Inflammatory macrophage (primary cell): ENCODE measurements at places on chromosomes 5 and 9.
A peak's percentile ranks its signal among the peaks of the same experiment; 100 is the strongest.

DNA sequence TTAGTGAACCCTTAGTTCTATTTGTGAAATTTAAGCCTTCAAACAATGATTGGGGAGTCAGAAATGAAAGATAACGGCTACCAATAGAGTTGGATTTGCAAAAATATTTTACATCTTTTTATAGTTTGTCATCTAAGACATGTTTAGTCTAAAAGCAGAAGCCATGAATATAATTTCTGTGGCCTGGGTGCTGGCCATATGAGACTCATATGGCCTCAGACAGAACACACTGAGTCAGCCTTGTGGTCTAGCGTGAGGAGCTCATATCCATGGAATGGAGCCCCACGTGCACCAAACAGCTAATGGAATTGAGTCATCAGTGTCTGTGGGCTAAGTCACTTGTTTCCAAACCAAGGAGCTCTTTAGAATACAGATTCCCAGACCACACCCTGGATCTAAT, 240.7 kb upstream of the NREP start:
- DNase-seq = peak; percentile 87

DNA sequence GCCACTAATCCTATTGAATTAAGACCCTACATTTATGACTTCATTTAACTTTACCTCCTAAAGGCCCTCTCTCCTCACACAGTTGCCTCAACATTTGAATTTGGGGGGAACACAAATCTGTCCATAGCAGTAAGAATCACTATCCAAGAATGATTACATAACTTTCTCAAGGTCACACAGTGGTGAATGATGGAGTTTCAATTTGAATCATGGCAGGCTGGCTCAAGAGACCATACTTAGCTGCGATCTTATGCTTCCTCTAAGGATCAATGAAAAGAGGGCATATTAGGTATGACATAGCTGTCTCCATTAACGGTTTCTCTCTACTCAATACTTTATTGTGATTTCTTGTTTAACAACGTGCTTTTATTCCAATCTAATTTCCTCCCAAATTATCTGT, 44.1 kb upstream of the PDE4D start:
- DNase-seq = no peak

GRCh38 chr5:2721385-2722138, 29.9 kb downstream of the IRX2 start:
- DNase-seq = no peak

- no peak for DNase-seq
Measured at GRCh38 chr5:141084487-141084989, 9.9 kb upstream of the PCDHB2 start.

DNA sequence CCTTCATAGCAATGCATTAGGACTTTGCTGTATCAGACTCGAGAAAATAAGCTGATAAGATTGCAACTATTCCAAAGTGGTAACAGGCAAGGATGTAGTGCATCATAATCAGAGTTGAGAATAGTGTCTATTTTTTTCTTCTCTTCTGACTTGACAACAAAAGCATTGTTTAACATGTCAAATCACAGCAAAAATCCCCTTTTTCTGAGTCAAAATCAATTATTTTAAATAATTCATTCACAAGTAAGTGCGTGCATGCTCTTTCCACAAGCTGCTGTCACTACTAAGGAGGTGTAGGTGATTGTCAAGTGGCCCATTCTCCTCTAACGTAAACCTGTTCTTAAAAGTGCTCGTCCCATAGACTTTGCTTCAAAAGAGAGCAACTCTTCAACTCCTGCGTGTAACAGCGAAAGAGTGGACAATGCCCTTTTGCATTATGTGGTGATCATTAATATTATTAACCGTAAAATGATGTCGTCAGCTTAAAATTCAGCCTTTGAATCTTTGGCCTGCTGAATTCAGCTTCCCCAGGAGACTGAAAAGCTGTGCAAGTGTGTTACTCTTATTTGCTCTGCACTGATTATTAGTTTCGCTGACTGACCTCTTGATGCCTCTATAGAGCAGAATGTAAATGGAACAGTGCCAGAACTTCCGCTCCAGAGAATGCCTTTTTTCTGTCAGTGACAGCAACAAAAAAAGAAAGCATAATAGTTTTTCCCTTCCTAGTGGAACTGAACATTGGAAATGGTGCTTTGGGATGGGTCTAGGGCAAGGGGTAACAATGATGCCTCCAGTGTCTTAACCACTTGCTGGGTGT, 680.8 kb upstream of the SEMA6A start:
- no peak for DNase-seq

DNA sequence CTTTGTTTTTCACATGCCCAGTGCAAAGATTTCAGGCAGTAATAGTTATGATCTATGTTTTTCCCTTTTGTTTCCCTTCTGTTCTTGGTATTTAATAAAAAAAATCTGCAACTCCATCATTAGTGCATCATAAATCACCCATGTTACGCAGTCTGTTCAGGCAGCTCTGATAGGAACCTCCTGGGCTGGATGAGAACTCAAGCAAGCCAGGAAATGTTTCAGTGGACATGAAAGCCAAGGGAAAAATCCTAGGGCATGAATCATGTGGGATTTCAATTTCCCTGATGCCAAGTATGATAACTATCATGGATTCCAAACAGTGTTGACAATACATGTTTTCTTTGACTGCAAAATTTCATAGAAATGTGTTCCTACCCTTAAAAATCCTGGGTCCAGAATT, 119.7 kb upstream of the TARS1 start:
- no peak for DNase-seq

- DNase-seq = peak; percentile 42
Measured at GRCh38 chr9:34636791-34637355, 714 bp downstream of the SIGMAR1 start.

GRCh38 chr9:136108648-136109266, 9.9 kb downstream of the TMEM250 start:
- DNase-seq = no peak

DNA sequence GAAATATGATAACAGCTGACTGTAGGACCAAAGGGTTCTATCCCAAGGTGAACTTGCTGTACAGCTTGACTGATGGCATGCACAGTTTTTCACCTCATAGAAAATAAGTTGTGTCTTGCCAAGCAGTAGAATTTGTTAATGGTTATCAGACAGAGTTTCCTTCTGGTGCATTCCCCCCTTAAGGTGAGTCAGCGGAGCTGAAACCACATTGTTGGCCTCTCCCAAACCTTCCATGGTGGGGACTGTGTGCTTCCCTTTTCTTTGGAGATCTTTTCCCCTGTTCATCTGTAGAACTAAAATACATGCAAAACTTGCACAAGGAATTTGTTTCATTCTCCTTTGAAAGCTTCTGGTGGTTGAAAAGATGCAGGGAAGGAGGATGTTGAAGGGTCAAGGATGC, 179.8 kb downstream of the FGF1 start:
- DNase-seq = no peak

DNA sequence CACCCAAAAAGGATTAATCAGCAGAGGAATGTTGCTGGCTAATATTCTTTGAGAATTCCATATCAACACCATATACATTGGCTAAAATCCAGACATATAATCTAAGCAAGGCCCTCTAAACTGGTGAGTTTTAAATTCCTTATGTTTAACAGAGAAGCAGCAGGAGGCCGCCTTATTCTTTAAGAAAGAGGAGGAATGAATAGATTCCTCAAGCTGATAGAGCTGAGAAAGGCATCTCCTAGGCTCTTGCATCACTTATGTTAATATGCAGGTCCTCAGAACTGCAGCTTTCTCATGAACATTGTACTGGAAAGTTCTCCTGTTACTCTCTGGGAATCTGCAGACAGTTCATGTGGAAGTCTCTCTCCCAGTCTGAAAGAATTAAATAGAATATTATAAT, 20.1 kb upstream of the SMARCA2 start:
- DNase-seq = no peak

DNA sequence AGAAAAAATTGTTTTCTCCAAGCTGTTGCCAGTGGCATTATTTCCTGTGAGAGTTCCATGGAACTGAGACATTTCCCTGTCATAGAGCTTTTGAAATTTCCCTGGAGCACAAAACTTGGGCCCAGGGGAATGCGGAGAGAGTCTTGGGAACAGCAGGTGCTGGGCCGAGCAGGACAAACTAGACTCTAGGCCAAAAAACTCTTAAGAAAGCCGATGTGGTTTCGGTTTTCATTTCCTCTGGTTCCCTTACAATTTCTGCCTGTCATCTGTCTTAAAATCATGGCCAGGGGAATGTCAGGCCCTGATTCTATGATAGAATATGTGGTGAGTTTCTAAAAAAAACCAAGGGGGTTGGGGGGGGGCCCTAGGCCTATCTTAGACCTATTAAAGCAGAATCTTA, 4.6 kb downstream of the SLC35A4 start:
- no peak for DNase-seq

DNA sequence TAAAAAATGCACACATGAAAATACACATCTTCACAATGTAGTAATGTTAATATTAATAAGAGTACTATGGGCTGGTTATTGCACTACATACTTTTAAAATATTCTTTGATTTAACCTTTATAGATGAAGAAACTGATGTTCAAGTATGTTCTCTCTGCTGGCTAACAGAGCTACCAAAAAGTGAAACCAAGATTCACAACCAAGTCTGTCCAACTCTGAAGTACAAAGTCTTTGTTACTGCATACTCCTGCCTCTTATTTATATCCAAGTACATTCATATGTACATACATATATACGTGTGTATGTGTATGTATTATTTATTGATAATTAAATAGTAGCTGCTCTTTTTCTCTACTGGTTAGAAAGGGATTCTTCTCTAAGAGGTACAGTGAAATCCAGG, 325.6 kb downstream of the BNC2 start:
- no peak for DNase-seq

DNA sequence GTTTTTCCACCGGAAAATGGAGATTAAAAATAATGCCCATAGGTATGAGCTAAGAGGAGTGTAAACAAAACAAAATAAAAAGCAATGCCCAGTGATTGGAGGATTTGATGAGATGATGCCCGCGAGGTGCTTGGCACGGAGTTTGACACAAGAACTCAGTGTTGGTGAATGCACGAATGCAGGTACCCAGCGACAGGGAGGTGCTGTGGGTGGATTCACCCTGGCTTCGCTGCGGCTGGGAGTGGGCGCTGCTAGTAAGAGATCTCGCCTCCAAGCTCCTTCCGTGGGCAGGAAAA, 526 bp upstream of the STXBP1 start:
- DNase-seq = no peak

- DNase-seq = no peak
Measured at GRCh38 chr5:150304481-150305081, 1.9 kb upstream of the ARSI start.

DNA sequence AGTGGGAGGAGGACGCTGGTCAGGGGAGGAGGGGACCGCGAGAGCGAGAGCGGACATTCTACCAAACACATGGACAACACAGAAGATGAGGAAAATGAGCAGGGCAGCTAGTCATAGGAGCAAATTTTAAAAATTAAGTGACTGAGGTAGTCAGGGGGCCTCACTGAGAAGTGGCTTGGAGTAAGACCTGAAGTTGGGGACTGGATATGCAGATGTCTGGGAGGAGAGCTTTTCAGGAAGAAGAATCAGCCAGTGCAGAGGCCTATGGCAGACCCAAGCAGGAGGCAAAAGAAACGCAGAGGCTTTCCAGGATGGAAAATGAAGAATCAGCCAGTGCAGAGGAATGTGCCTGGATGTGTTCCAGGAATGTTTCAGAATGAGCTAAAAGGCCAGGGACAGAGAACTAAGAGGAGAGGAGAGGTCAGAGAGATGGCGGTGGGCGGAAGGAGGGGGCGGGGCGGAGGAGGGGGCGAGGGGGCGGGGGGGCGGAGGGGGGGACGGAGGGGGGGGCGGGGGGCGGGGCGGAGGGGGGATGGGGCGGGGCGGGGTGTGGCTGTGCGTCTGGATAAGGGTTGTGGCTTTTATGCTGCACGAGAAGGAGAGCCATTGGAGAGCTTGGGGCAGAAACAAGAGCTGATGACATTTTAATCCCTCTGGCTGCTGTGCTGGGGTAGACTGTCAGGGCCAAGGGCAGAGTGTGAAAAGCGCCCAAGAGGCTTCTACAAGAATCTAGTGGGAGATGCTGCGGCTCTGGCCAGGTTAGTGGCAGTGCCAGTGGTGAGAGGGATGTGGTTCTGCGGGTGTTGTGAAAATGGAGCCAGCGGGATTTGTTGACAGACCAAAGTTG, 129.6 kb downstream of the KCNIP1 start:
- peak; percentile 24 for DNase-seq

DNA sequence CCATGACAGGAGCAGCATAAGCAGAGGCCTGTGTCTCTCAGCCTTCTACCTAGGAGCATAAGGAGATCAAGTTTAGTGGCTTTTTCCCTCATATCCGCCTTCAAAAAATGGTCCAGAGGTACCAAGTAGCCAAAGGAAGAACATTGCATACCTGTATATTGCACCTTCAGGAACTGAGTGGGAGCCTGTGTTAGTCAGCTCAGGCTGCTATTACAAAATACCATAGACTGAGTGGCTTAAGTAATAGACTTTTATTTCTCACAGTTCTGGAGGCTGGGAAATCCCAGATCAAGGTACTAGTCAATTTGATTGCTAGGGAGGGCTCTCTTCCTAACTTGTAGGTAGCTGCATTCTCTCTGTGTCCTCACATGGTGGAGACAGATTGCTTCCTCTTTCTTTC, 597.4 kb upstream of the PTGER4 start:
- DNase-seq = no peak

GRCh38 chr5:90294604-90295003, 115.0 kb downstream of the CETN3 start:
- DNase-seq = no peak

GRCh38 chr5:113520429-113520828, 6.9 kb downstream of the YTHDC2 start:
- no peak for DNase-seq

GRCh38 chr5:65625743-65626142, 916 bp downstream of the SHLD3 start:
- no peak for DNase-seq

DNA sequence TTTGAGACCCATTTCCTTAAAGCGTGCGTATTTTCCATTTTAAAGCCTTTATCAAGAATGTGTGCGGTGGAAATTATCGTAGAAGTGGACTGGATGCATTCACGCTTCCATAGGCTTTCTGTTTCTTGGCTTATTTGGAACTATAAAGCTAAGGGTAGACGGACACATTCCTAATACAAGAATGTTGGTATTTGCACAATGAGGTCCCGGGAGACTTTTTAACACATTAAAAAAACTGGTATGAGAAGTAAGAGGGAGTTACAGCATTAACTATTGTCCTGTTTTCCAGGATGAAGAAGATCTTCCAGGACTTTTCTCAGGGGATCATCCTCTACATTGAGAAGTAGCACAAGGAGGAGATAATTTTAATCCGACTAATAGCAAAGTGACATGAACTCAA, 653.0 kb downstream of the MTRR start:
- no peak for DNase-seq

DNA sequence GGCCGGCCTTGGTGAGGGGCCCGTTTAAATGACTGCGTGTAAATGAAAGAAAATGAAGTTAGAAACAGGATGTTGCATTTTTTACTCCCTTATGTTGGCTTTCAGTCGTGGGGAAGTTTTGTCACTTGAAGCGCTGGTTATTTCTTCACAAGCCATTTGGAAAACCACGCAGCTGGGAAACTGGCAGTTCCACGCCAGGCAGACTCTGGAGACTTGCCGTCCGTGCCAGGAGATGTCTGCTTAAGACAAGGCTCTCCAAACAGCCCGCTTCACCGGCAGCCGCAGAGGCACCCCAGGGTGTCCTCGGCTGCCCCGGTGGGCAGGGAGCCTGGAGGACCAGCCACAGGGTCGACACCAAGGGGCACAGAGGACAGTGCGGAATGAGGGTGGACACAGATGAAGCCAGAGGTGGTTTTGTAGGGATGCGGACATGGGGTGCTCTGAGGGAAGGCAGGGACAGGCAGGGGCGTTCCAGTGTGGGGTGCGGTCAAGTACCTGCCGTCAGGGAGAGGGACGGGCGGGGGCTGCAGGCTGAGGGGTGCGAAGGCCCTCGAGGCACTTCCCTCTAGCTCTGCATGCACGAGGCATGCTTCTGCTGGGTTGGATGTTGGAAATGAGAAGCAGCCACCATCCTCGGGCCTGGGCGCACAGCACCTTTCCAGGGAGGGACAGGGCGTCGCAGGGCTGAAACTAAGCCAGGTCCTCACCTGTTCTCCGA, 11.1 kb upstream of the AJM1 start:
- DNase-seq = no peak
